ENCODE measurements at places on chromosomes 12 and 14. TPM values are rescaled to one million over a fixed set of nuclear protein-coding genes. Genes with fewer than 3 reads are reported as not detected.
A peak's percentile ranks its signal among the peaks of the same experiment; 100 is the strongest.

Gene MANSC4
- total RNA-seq, result not detected

- no peak for DNase-seq
Measured at GRCh38 chr12:94940771-94941170, 62.7 kb downstream of the NDUFA12 start.

DNA sequence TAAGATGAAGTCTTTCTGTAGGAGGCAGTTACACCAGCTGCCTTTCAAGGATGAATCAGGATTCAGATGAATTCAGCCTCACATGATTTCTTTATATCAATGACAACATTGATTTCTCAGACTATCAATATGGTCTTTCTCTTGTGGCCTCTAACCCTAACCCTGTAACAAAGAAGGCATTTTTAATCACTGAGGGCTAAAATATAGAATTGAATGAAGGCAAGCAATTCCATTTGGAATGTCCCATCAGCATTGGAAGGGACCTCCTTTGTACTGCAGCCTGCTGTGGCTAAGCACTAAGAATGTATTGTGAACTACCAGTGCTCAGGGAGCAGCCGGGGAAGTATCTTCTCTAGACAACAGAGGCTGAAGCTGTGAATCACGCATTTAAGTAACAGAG, 90.6 kb upstream of the FRMD6 start:
- DNase-seq, result no peak

Gene MGAT4C
- not detected for total RNA-seq

Gene GPD1
- 0.62 TPM for total RNA-seq

DNA sequence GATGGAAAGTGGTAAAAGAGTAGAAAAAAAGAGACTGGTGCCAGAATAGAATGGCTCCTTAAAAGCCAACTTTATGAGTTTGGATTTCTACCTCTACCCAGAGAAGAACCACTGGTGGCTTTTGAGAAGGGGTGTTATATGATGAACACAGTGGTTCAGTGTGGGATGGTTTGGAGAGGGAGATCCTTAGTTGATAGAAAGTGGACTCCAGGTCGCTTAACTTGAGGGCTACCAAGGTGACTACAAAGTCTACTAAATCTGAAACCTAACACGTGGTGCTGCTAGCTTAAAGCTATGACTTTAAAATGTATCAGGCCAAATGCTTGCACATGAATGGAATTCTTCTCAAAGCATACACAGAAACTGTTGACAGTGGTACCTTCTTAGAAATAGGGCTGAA, 8.4 kb downstream of the SPTB start:
- no peak for DNase-seq

GRCh38 chr12:132672116-132672515, 15.0 kb downstream of the POLE start:
- no peak for DNase-seq

Gene PLEK2
- 1.7 TPM for total RNA-seq

DNA sequence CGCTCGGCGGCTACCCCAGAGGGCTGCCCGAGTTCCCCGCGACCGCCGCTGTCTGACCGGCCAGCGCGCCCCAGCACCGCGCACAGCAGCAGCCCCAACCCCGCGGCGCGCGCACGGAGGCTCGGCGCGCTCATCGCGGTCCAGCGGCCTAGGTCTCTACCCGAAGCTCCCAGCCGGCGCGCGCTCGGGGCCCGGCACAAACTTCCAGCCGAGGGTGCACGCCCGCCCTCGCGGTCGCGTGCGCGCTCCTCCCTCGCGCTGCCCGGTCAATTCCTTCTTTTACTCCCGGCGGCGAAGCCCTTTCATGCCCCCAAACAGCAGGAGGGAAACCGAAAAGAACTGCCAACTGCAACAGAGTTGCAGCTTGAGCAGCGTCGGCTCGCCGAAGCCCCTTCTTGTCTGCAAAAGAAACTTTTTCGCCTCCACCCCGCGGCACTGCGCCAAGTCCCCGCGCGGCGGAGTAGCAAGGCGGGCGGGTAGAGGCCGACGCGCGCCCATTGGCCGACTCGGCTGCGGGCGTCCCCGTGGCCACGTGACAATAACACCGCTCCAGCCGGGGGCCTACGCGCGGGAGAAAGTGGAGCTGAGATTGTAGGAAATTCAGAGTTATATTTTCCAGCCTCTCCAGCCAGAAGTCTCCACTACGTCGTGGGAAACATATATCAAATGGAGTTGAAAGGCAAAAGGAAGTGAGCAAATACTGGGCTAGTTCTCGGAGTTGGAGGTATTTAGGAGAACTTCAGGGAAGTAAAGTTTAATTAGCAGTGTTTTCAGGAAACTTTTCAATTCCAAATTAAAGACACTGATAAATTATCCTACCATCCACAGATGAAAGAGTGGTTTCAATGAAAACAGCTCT, at the start of gene LRIG3:
Gene LRIG3 (minus strand): TSS at position 403 of the 859 bp plus-strand sequence. CDS start 269 bp downstream, at position 134.
- peak; percentile 65 for DNase-seq

Gene RIPK3
- 12.0 TPM for total RNA-seq

Gene BATF
- total RNA-seq, result 175 TPM

GRCh38 chr12:47767216-47767724, 5.8 kb upstream of the SLC48A1 start:
- peak; percentile 90 for DNase-seq

- no peak for DNase-seq
Measured at GRCh38 chr14:68140076-68140741, 320.6 kb downstream of the RAD51B start.

- DNase-seq, result no peak
Measured at GRCh38 chr14:95979339-95980042, 59.7 kb upstream of the C14orf132 start.

DNA sequence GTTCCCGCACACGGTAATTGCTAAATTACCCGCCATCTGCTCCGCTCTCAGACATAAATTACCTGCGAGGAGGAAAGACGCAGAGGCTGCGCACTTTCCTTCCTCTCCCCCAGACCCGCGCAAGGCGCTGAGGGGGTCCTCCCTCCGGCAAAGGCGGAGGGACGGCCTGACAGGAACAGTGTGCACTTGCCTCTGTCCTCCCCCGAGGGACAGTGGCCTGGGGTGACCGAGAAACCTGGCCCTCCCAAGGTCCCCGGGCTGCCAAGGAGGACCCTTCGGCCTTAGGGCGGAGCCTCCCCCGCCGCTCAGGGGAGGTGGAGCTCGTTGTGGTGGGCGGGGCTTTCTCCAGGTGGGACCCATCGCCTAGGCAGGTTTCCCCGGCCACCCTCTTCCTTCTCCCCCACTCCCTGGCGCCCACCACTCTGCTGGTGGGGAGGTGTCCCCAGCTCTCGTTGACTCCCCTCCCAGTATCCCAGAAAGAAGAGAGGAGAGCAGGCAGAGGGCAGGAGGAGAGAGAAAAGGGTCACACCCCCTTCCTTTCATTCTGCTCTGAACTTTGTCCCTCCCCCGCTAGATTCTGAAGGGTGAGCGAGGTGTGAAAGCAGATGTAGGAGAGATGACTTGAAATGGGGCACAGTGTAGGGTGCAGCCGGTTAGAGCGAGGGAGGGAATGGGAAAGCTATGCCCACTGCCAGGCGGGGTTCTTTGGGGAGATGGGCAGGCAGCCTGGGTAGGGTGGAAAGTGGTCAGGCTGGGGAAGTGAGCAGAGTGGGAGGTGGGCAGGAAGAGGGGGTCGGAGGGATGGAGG, 11.4 kb upstream of the CALCOCO1 start:
- DNase-seq, result peak; percentile 78

DNA sequence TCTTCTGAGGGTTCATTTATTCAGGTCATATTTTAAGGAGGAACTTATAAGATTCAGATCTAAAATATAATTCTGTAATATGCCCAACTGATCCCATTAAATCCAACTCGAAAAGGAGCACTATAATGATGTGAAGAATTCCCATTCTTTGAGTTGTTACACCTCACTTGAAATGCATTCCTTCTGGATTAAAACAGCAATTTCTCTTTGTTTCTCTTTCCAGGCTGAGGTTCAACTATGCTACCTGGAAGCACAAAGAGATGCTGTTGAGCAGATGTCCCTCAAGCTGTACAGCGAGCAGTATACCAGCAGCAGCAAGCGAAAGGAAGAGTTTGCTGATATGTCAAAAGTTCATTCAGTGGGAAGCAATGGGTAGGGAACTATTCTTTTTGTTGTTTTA, 260.6 kb upstream of the NPAS3 start:
- no peak for DNase-seq

Gene TBX5
- not detected for total RNA-seq

GRCh38 chr14:97328743-97329142, 531.6 kb downstream of the VRK1 start:
- no peak for DNase-seq

Gene RNASE3
- total RNA-seq, result not detected

DNA sequence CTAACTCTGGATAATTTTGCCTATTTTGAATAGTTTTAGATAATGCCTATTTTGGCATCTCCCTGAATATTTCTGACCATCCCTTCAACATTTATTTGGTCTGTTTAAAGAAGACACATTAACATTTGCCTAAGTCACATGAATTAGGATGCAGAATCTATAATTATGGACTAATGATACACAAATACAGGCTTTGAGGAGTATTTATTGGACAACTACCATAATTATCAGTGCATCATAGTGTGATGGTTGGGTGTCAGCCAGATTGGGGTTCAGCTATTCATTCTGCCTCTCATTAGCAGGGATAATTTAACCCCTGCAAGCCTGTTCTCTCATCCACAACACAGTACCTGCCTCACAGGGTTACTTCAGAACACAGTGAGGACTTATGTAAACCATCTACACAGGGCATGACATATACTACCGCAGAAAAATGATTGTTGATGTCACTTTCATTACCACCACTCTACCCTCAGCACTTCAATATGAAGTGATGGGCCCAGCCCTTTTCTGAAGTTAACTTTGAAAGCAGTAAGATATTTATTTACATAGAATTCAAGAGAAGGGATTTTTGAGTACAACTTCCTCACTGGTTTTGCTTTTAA, 14.4 kb downstream of the PRKCH start:
- DNase-seq, result peak; percentile 82

All from activated CD4-positive, alpha-beta T cell treated with anti-CD3 and anti-CD28 coated beads, Interleukin-2, amount 10 ng/mL, durations not matched to agents 24 days and 14 days (primary cell).